Right renal cortex interstitium (tissue), 3 donors: ENCODE measurements at places on chromosomes 1 and 21. TPM values are rescaled to one million over a fixed set of nuclear protein-coding genes. Genes with fewer than 3 reads are reported as not detected.

The MANEAL gene
- polyA plus RNA-seq: 4.9 TPM

The PAPPA2 gene
- 90.1 TPM for polyA plus RNA-seq

The KCNE2 gene
- 0.88 TPM for polyA plus RNA-seq

The CLEC20A gene
- 0.13 TPM for polyA plus RNA-seq

The SPRR1A gene
- not detected for polyA plus RNA-seq

The LCE1F gene
- not detected for polyA plus RNA-seq

The ASCL5 gene
- polyA plus RNA-seq: 0.06 TPM

The SYF2 gene
- polyA plus RNA-seq: 122 TPM

The FCER1A gene
- polyA plus RNA-seq: 0.18 TPM

The CAMK1G gene
- 6.3 TPM for polyA plus RNA-seq

The SH2D5 gene
- polyA plus RNA-seq: 0.64 TPM

The MPZL1 gene
- polyA plus RNA-seq: 129 TPM

The KRTAP13-3 gene
- not detected for polyA plus RNA-seq

The PODN gene
- polyA plus RNA-seq: 1.4 TPM

- DNase-seq: no peak
Measured at GRCh38 chr1:75520862-75521475, 89.9 kb downstream of the SLC44A5 start.

GRCh38 chr1:201766131-201766866 is 62.7 kb upstream of the IPO9 start:
- no peak for DNase-seq

DNA sequence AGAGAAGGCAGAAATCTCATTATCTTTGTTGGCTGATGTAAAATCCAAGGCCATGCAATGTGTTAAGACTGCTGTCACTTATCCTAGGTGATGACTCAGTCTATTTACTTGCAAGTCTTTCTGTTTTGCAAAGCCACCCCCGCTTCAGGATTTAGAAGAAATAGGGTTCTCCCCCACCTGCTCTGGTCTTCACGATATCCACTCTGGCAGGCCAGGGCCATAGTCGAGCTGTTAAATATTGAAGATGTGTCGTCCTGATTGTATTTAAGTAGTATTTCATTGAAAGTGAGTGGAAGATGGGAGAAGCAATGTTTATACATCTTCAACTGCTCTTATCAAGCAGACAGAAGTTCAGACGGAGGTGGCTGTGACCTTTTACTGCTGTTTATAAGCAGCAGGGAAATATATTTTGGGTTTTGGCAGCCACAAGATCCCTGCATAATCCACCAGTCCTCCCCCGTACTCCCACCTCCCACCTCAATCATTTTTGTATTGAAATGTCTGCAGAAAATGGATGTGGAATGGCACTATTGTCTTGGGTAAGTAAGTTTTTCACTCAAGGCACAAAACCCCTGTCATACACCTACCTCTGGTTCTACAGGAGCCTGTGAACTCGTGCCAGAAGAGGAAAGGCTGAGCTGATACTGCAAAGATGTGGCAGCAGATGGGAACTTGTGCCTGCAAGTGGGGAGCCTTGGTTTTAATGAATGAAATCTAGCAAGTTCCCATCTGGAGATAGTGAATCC is 117.4 kb downstream of the MRPS6 start:
- no peak for DNase-seq

DNA sequence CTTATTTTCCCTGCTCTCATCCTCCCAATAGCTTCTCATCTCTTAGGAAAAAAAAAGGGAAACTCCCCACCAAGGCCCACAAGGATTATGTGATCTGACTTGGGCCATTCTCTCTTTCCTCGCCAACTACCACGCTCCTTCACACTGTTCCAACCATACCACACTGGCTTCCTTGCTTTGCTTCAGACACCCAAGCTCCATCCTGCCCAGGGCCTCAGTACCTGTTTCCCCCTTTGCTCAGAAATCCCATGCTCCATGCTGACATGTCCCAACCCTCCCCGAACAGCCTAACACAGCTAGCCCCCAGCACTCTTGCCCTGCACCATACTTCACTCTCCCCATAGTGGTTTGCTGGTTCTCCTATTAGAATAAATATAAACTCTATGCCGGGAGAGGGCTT is 39.2 kb downstream of the MAB21L3 start:
- no peak for DNase-seq

DNA sequence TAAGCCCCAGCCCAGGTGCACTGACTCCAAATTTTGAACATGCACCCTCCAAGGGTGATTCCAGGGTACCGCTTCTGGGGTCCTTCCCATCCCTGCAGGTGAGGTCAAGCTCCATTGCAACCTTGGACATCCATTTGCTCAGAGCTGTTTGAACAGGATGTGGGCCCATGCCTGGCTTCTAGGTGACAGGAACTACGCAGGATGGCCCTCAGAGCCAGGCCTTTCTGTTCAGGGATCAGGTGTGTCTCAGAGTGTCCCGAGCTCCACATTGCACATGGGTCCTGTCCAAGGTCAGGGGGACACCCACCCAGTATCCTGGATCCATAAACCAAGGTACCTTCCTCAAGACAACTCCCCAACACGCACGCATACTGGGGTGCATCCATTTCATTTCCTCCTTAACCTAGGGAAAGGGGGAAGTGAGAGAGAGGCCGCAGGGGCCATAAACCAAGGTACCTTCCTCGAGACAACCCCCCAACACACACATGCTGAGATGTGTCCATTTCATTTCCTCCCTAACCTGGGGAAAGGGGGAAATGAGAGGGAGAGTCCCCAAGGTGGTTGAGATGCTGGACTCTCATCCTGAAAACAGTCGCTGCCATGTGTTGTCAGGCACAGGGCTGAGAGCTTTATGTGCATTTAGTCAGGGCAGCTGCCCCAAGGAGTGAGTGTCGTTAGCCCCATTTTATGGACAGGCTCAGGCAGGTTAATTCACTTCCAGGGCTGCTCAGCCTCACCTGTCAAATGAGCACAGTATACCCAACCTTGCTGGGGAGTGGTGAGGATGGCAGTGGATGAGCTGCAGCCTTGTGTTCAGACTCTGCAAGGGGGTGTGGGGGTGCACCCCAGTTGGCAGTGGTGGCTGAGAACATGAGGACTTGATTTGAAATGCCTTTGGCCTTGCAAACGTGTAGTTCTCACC is 2.1 kb downstream of the SLC66A1 start:
- no peak for DNase-seq

DNA sequence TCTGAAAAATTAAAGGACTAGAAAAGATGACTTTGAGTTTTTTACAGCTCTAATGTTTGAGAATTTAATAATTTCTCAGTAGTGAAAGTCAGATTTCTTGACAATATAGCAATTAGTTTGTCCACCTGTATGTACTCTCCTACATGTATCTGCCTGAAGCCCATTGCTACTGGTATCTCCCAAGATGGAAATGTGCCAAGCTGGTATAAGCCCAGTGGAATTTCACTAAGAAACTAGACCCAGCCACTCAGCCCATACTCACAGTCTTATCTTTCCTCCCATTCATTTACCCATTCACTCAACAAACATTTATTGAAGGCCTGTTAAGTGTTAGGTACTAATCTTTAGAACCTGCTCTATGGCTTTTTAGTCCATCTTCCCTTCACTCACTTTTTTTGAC is 21.6 kb upstream of the TRIM45 start:
- no peak for DNase-seq

GRCh38 chr1:55007625-55008024 is 8.9 kb downstream of the BSND start:
- DNase-seq: no peak

- no peak for DNase-seq
Measured at GRCh38 chr1:224333939-224334786, 4.2 kb upstream of the NVL start.

- DNase-seq: no peak
Measured at GRCh38 chr1:18293291-18293690, 185.7 kb downstream of the IGSF21 start.

DNA sequence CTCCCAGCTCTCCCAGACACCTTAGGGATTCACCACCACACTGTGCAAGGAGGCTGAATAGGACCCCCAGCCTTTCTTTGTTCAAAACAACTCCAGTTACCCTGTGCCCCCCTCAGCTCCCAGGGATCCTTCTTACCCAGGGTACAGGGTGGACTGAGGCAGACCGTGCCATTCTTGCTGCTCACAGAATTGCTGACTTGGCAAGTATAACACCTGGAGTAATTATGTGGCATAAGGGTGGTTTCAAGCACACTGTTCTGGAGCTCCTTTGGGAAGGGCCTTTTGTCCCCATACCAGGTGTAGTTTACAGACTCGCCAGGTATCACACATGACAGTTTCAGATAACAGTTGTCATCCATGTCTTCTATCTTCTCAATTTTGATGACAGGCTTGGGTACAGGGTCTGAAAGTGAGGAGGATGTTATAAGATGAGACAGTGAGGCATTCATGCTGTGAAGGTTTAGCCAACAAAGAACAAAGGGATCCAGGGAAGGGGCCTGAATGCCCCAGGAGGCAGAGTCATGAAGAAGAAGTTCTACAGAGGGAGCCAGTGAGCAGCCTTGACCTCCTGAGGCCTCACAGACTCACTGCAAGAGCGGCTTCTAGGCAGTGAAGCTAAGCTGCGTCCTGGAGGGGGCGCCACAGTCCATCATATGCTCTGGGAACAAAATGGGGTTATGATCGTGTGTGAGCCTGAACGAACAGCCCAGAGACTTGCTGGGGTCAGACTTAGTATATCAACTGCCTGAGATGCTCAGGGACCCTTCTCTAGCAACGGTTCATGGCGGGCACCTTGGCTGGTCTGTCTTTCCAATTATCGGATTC is 30.3 kb downstream of the CD48 start:
- no peak for DNase-seq

GRCh38 chr1:152623203-152623844 is 421 bp upstream of the LCE3A start:
- no peak for DNase-seq

DNA sequence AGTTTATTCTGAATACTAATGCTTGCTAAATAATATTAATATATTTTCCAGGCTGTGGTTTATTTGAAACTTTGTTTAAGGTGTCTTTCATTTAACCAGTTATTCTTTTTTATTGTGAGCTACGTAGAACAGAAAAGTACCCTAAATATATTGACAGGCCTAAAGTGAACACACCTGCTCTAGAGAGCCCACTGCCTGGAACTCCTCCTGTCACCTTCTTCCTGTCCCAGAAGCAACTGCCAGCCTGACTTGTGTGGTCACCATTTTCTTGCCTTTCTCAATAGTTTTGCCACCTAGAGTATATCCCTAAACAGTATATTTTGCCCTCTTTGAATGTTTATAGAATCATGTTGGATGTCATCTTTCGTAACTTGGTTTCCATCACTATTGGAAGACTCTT is 48.5 kb downstream of the SCCPDH start:
- no peak for DNase-seq

DNA sequence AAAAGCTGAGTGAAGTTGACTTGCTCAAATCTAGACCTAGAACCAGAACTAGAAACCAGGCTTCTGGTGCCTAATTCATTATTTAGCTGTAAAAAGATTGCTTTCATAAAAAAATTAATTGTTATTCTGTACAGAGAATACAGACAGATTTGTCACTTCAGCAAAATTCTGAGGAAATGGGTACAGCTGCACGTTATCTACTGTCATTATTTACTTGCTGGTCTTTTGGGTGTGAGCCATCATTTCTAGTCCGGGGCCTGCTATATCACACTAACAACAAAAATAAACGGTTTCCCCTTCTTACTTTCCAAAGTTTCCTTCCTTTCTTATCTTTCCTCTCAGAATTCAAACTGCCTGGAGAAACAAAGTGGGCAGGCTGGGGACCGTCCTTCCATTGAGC is 68.3 kb downstream of the PTGER3 start:
- DNase-seq: no peak

GRCh38 chr1:11441211-11441952 is 37.6 kb upstream of the DISP3 start:
- no peak for DNase-seq

DNA sequence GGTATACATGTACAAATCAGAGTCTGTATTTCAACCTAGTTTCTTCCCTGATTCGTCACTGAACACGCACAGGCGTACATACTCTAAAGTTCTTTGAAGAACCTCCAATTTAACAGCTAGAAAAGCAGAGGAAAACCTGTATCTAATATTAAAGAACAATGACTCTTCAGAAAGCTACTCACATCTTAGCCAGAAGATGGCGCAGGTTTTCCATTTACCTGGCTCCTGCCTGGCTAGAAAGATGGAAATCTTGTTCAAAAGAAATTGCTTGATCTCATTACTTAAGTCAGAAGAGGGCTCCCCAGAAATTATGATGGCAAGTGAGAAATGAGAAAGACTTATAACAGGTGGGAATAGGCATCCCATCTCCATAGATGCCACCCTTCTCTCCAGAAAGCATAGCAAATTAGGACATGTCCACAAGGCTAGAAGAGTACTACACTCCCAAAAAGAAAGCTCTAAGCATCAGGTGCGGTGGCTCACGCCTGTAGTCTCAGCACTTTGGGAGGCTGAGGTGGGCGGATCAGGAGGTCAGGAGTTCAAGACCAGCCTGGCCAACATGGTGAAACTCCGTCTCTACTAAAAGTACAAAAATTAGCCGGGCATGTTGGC is 19.0 kb upstream of the L1TD1 start:
- peak; percentile 46 for DNase-seq

DNA sequence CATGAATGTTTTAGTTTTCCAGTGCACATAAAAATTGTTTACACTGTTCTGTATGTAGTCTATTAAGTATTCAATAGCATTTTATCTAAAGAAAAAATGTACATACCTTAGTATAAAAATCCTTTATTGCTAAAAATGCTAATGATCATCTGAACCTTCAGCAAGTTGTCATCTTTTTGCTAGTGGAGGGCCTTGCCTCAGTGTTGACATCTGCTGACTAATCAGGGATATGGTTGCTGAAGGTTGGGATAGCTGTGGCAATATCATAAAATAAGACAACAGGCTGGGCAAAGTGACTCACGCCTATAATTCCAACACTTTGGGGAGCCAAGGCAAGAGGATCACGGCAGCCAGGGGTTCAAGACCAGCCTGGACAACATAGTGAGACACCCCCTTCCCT is 9.0 kb downstream of the DYNLT5 start:
- DNase-seq: no peak

DNA sequence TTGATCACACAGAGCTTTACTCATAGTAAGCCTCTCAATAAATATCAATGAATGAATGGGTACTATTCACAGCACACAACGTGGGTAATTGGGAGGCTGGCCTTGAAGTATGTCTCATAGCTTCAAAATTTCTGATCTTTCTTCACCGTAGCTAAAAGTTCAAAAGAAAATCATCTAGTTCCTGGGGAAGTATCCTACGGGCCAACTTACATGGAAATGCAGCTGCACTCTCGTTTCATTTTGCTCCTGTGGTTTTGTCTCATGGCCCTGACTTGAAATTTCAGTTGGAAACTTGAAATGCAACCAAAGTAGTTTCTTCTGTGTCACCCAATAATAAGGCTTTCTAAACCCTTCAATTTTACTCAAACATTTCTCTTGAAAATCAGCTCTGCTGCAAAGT is 76.1 kb upstream of the CNIH3 start:
- no peak for DNase-seq

DNA sequence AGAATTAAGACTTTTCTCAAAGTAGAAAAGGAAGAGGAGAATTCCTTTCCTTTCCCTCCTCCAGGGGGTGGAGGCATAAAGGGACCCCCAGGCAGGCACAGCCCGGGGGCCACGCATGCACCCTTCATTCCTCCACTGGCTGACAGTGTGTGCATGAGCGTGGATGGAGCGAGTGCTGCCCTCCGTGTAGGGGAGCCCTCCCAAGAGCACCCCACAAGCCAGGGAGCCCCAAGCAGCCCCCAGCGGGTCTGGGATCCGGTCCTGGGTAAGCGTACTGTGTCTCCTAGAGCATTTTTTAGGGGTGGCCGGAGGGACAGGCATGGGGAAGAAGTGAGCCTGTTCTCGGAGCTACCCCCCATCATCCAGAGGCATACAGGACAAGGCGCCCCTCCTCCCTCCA is 120.5 kb downstream of the SIK1 start:
- no peak for DNase-seq

- no peak for DNase-seq
Measured at GRCh38 chr1:108747171-108747850, 837 bp downstream of the STXBP3 start.
